ENCODE measurements at places on chromosomes 12 and 14. TPM values are rescaled to one million over a fixed set of nuclear protein-coding genes. Genes with fewer than 3 reads are reported as not detected.

SERPINA1 gene
- 0.12 TPM for polyA plus RNA-seq

ADAM21 gene
- 0.18 TPM for polyA plus RNA-seq

RAB15 gene
- 3.9 TPM for polyA plus RNA-seq

JPH4 gene
- not detected for polyA plus RNA-seq

FRMD6 gene
- polyA plus RNA-seq, result 28.2 TPM

DCN gene
- polyA plus RNA-seq, result 0.13 TPM

SDS gene
- polyA plus RNA-seq, result not detected

FAM186B gene
- 0.24 TPM for polyA plus RNA-seq

MGST1 gene
- 183 TPM for polyA plus RNA-seq

R3HDM2 gene
- 8.3 TPM for polyA plus RNA-seq

KCNH3 gene
- polyA plus RNA-seq, result 0.29 TPM

ACOT2 gene
- polyA plus RNA-seq, result 8.1 TPM

ZDHHC22 gene
- polyA plus RNA-seq, result not detected

TUBA1C gene
- 1,475 TPM for polyA plus RNA-seq

CALCOCO1 gene
- polyA plus RNA-seq, result 23.0 TPM

TMEM132D gene
- polyA plus RNA-seq, result not detected

CCDC184 gene
- 1.6 TPM for polyA plus RNA-seq

SLC25A47 gene
- not detected for polyA plus RNA-seq

Data from foreskin keratinocyte (primary cell).